Type B pancreatic cell (in vitro differentiated cells): ENCODE measurements at places on chromosomes 12 and 14.

DNA sequence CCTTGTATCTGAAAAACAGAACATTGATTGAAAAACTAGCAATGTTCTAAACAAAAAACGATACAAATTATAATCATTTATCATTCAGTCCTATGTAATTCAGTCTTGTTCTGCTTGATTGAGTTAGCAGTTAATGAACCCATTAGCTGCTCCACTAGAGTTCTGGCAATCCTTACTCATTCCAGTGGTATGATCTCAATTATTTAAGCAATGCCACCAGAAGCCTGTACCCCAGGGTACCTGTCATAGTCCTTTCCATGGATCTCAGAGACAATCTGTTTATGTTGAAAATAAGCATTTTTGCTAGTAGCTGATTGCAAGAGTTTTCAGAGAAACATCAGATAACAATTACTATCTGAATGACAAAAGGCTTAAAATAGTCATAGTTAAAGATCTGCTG, 115.9 kb downstream of the UNC79 start:
- H3K4me1 ChIP-seq: no peaks in the 10 kb centered on the region
- no peak overlapping the region for H3K27ac ChIP-seq
- no peak overlapping the region for H3K4me3 ChIP-seq
- no peak for DNase-seq
- H3K36me3 ChIP-seq: no peaks in the 10 kb centered on the region

DNA sequence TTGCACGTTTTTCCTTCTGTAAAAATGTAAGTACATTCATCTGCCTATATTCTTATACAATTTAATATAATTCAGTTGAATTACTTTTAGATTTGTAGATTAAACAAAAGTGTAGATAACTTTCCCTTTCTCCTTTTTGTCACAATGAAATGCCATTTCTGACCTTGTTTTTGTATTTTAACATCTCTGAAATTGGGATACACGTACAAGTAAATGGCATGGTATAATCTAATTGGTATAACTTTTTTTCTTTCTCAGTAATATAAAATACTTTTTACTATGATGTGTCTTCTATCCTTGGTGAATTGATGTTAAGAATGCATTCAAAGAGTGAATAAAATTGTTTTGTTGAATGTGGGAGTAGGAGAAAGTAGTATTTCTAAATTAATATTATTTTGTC, 210.0 kb downstream of the ERC1 start:
- no peaks in the 10 kb centered on the region for H3K4me1 ChIP-seq
- peaks cover 24% of the 10 kb centered on the region for H3K36me3 ChIP-seq
- no peak overlapping the region for H3K4me3 ChIP-seq
- no peak for DNase-seq

GRCh38 chr14:64722842-64723447, 18.7 kb downstream of the PLEKHG3 start:
- no peak for DNase-seq
- H3K4me1 ChIP-seq: peaks cover 67% of the 10 kb centered on the region
- H3K4me3 ChIP-seq: no peak overlapping the region
- peaks cover 18% of the 10 kb centered on the region for H3K36me3 ChIP-seq
- H3K27me3 ChIP-seq: no peaks in the 10 kb centered on the region

GRCh38 chr14:58167057-58167456, 15.0 kb upstream of the ARMH4 start:
- no peak overlapping the region for H3K27ac ChIP-seq
- H3K4me3 ChIP-seq: no peak overlapping the region
- H3K36me3 ChIP-seq: no peaks in the 10 kb centered on the region
- H3K27me3 ChIP-seq: peaks cover 3% of the 10 kb centered on the region
- DNase-seq: no peak

DNA sequence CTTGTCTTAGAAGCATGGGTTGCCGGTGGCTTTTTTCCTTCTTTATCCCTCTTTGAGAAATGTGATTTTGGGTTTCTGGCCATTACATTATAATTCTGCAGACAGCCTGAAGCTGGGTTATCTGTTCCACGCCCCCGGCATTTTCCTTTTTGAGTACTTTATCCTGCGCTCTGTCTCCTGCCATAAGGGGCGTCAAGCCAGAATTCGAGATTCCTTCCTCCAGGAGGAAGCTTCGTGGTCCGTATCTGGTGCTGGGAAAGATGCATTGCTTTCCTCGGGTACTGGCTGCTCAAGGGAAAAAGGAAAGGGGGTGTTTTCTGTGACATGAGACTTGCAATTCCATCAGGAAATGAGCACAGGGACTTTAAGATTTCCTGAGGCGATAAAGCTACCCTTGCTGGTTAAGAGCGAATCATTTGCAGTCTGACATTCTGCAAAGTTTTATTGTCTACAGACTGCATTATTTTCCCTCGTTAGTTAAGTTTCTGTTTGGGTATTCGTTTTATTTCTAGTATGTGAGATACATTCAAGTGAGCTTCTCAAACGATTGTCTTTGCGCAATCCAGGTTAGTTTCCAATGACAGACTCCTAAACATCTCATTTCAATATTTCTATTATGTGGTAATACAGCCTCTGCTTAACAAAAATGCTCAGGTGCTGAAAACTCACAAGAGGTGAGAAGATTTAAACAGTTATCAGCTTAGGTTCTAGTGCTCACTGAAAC, 694 bp downstream of the AKAP5 start:
- peaks cover 9% of the 10 kb centered on the region for H3K4me1 ChIP-seq
- peak overlapping the region; percentile 50 for H3K27ac ChIP-seq
- H3K27me3 ChIP-seq: peaks cover 8% of the 10 kb centered on the region
- DNase-seq: no peak

- peaks cover 4% of the 10 kb centered on the region for H3K4me1 ChIP-seq
- no peak for DNase-seq
- no peak overlapping the region for H3K27ac ChIP-seq
- H3K27me3 ChIP-seq: no peaks in the 10 kb centered on the region
These were observed 5.1 kb downstream of the TRMT61A start for GRCh38 chr14:103533999-103534575.

- H3K27ac ChIP-seq: no peak overlapping the region
- no peak for DNase-seq
- peaks cover 19% of the 10 kb centered on the region for H3K4me1 ChIP-seq
- peaks cover 13% of the 10 kb centered on the region for H3K36me3 ChIP-seq
- no peak overlapping the region for H3K4me3 ChIP-seq
- no peaks in the 10 kb centered on the region for H3K27me3 ChIP-seq
These were observed 61.3 kb downstream of the RFLNA start for GRCh38 chr12:124356221-124356620.

DNA sequence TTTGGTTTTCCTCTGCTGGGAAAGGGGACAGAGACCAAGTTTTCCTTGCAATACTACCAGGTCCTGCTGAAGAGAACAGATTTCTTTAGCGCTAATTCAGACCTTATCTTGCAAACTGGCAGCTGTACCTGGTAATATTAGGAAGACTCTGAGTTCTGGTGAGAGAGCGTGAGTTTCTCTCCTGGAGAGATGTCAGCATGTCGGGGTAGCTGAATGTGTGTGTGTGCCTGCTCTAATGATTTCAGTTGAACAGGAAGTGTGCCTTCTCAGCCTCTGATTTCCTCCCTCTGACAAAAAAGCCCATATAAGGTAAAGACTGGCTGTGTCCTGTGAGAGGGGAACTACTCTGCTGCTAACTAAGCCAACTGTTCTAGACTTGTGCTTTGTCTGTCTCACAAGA, 10.3 kb upstream of the ERP27 start:
- DNase-seq: no peak
- H3K27me3 ChIP-seq: peaks cover 3% of the 10 kb centered on the region
- peaks cover 24% of the 10 kb centered on the region for H3K4me1 ChIP-seq
- peak overlapping the region; percentile 49 for H3K4me3 ChIP-seq
